Spleen (tissue), 13 donors: ENCODE measurements at places on chromosomes 5 and 9. TPM values are rescaled to one million over a fixed set of nuclear protein-coding genes. Genes with fewer than 3 reads are reported as not detected.

DNA sequence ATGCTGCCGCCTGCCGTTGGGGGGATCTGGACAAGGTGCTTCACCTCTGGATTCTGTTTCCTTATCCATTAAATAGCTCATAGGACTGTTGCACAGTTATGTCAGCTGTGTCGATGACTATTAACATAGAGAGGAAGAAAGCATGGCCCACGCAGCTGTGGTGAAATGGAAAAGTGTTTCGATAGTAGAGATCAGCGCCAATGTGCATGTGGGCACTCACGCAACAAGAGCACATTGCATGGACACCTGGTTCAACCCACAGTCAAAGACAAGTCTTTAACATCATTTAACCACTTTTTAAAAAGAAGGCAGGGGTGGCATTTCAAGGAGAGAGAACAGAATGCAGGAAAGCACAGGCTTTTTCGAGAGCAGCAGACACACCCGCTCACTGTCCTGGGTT, 107.6 kb downstream of the ADCY2 start:
- no peaks in the 10 kb centered on the region for H3K27me3 ChIP-seq
- no peak for DNase-seq
- H3K36me3 ChIP-seq, result no peaks in the 10 kb centered on the region
- H3K27ac ChIP-seq, result no peak overlapping the region
- H3K4me3 ChIP-seq, result no peak overlapping the region

- DNase-seq, result no peak
- no peak overlapping the region for H3K4me3 ChIP-seq
- no peaks in the 10 kb centered on the region for H3K36me3 ChIP-seq
- H3K27me3 ChIP-seq, result no peaks in the 10 kb centered on the region
These were observed 268.2 kb downstream of the MLLT3 start for GRCh38 chr9:20353931-20354652.

- H3K27ac ChIP-seq, result no peak overlapping the region
- no peaks in the 10 kb centered on the region for H3K4me1 ChIP-seq
- no peaks in the 10 kb centered on the region for H3K36me3 ChIP-seq
These were observed 408.2 kb downstream of the PRR16 start for GRCh38 chr5:120872297-120872696.

GRCh38 chr5:103867857-103868598, 305.4 kb upstream of the NUDT12 start:
- H3K4me3 ChIP-seq, result no peak overlapping the region
- no peaks in the 10 kb centered on the region for H3K4me1 ChIP-seq
- no peaks in the 10 kb centered on the region for H3K36me3 ChIP-seq
- no peak overlapping the region for H3K27ac ChIP-seq
- no peaks in the 10 kb centered on the region for H3K27me3 ChIP-seq

GRCh38 chr5:83029912-83030311, 47.3 kb downstream of the TMEM167A start:
- DNase-seq, result no peak
- no peaks in the 10 kb centered on the region for H3K27me3 ChIP-seq
- H3K27ac ChIP-seq, result no peak overlapping the region
- no peak overlapping the region for H3K4me3 ChIP-seq

GRCh38 chr9:133028221-133028620, 2.6 kb upstream of the GTF3C5 start:
- no peak for DNase-seq
- H3K27me3 ChIP-seq, result no peaks in the 10 kb centered on the region
- H3K27ac ChIP-seq, result no peak overlapping the region
- H3K36me3 ChIP-seq, result peaks cover 5% of the 10 kb centered on the region
- no peak overlapping the region for H3K4me3 ChIP-seq

DNA sequence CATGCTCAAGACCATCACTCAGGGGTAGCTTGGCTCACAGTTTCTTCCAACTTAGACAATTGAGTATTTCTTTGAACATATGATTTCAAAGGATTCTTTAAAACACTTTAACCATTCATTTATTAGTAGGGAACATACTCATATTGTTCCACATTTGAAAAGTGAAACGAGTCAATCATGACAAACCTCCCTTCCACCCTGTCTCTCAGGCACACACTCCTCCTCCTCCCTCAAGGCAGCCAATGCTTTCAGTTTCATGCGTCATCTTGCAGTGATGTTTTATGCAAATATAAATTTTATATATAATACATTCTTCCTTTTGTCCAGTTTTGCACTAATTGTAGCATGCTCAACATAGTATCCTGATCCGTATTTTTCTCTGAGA, 126.0 kb upstream of the BOD1 start:
- H3K27ac ChIP-seq, result peak overlapping the region; percentile 66
- no peaks in the 10 kb centered on the region for H3K36me3 ChIP-seq
- no peaks in the 10 kb centered on the region for H3K27me3 ChIP-seq
- H3K4me1 ChIP-seq, result peaks cover 29% of the 10 kb centered on the region
- no peak for DNase-seq

- H3K4me1 ChIP-seq, result peaks cover 22% of the 10 kb centered on the region
- no peak overlapping the region for H3K27ac ChIP-seq
- H3K27me3 ChIP-seq, result no peaks in the 10 kb centered on the region
- H3K36me3 ChIP-seq, result no peaks in the 10 kb centered on the region
- peak overlapping the region; percentile 76 for H3K4me3 ChIP-seq
- no peak for DNase-seq
These were observed 2.1 kb downstream of the RIC1 start for GRCh38 chr9:5631026-5631425.

- no peaks in the 10 kb centered on the region for H3K4me1 ChIP-seq
- H3K4me3 ChIP-seq, result no peak overlapping the region
- H3K27me3 ChIP-seq, result no peaks in the 10 kb centered on the region
- H3K27ac ChIP-seq, result no peak overlapping the region
- no peaks in the 10 kb centered on the region for H3K36me3 ChIP-seq
These were observed 162.9 kb upstream of the WWC1 start for GRCh38 chr5:168128557-168128956.

GRCh38 chr5:140785905-140786686, at the start of gene PCDHA1:
Gene PCDHA1, plus strand, starts transcription at chr5:140786140.
- no peaks in the 10 kb centered on the region for H3K4me1 ChIP-seq
- H3K27me3 ChIP-seq, result peaks cover 22% of the 10 kb centered on the region
- no peaks in the 10 kb centered on the region for H3K36me3 ChIP-seq

DNA sequence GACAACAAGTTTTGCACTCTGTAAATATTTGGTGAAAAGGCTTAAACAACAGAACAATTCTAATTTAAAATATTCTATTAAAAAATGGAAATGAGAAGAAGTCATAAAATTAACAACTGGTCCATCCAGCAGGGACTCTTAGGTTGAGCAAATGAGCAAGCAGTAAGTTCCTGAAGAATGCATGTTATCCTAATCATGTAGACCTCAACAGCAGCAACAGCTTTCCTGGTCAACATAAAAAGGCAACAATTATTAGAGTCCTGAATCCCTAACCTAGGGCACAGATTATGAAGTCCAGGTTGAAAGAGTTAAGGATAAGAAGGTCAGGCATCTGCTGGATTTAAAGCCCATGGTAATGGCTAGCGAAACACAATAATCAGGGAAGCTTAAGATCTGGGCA, 120.9 kb downstream of the SSBP2 start:
- no peak overlapping the region for H3K4me3 ChIP-seq
- no peaks in the 10 kb centered on the region for H3K4me1 ChIP-seq
- DNase-seq, result no peak
- H3K27ac ChIP-seq, result no peak overlapping the region

The FCN1 gene
- 77.5 TPM for total RNA-seq

The AGXT2 gene
- not detected for total RNA-seq

The PCDHAC2 gene
- 7.9 TPM for total RNA-seq

The FGFR4 gene
- 34.3 TPM for total RNA-seq

The CYLC2 gene
- not detected for total RNA-seq

The SLC4A9 gene
- total RNA-seq, result 0.15 TPM

The PCDH12 gene
- 39.5 TPM for total RNA-seq
